ENCODE measurements at places on chromosomes 16 and 17.

DNA sequence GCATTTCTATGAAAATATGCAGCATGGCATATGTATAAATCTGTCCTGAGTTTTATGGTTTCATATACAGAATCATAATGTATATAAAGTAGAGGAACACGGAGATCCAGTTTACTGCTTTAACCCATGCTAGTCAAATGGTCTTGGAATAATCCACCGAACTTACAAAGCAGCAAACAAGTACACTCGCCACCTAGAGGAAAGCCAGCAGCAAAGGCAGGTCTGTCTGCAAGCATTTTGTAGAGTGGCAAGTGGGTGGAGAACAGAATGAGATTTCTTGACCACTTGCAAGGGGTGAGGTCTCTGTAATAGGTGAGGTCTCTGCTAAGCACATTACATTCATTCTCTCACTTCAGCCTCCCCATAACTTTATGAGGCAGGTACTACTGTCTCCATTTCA is 308.3 kb downstream of the CA10 start:
- no peak for DNase-seq

DNA sequence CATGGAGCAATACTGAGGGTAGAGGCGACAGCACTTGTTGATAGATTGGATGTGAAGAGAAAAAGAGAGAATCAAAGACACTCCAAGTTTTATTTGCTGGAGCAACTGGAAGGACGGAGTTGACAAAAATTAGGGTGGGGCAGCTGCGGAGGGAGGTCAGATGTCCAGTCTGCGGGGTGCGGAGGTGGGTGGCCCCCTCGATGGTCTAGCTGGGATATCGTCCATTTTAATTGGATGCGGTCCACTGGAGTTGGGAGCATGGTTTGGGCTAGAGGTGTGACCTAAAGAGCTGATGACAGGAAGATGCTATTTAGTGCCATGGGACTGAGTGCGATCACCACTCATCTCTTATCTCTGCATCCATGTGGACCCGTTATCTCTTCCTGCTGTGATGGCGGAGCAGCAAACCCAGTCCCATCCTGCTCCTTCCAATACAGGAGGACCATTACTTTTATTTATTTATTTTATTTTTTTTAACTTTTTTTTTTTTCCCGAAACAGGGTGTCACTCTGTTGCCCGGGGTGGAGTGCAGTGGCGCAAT is 48.3 kb upstream of the CBX4 start:
- DNase-seq: no peak

DNA sequence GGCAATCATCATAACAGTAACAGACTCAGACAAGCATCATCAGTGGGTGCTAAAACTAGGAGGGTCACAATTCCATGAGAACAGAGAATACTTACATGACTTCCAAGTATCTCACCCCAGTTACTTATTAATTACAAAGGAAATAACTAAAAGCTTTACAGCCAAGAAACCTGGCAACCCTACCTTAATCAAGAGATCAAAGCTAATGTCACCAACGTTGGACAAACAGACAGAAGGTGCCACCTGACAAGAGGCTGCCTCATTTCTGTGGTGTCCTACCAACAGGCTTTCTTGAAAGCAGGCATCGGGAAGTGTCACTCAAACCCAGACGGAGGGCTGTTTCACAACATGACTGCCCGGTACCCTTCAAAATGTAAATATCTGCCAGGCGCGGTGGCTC is 84.6 kb downstream of the RMI2 start:
- DNase-seq: no peak

GRCh38 chr17:83024218-83024971 is 55.0 kb upstream of the METRNL start:
- no peak for DNase-seq

- peak; percentile 40 for DNase-seq
Observed at GRCh38 chr17:20992987-20993862, 49.6 kb downstream of the USP22 start.

- no peak for DNase-seq
Observed at GRCh38 chr17:37239690-37240334, 136.0 kb upstream of the C17orf78 start.

DNA sequence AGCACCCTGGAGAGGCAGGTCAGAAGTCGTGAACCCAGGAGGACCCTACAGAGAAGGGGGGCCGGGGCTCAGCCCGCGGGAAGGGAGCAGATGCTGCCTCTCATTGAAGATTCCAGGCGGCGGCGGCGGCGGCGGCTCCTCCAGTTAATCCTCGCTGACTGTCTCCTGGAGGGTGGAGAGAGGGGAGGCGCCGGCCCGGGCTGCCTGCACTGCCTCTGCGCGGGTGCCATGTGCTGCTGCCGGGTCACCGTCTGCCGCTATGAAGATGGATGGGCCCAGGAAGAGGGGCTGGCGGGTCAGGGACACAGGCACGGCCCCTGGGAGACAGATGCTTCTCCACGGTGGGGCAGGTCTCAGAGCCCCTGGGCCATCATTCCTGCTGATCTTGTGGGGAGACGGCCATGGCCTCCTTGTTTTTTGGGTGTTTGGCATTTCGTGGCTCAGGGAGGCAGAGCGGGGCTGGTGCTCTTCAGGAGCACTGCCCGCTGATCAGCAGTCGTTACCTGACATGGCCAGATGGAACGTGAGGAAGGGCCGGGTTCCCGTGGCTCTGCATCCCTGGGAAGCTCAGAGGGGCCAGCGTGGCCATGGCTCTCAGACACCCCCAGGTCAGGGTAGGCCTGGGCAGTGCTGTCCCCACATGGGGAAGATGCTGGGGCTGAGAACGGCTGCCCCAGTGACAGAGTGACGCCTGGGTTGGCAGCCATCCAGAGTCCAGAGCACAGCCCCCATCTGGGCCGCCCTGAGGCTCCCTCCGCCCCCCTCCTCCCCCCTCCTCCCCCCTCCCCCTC is 36.1 kb downstream of the GINS2 start:
- DNase-seq: no peak
